Neural crest cell (in vitro differentiated cells): ENCODE measurements at places on chromosomes 2 and 18. TPM values are rescaled to one million over a fixed set of nuclear protein-coding genes. Genes with fewer than 3 reads are reported as not detected.

- DNase-seq, result no peak
- peaks cover 14% of the 10 kb centered on the region for H3K4me1 ChIP-seq
- H3K4me3 ChIP-seq, result no peak overlapping the region
- no peaks in the 10 kb centered on the region for H3K27me3 ChIP-seq
- no peak overlapping the region for H3K27ac ChIP-seq
Measured at GRCh38 chr18:45050712-45051601, 370.3 kb downstream of the SETBP1 start.

GRCh38 chr2:216571178-216571908 is 61.9 kb upstream of the IGFBP2 start:
- no peaks in the 10 kb centered on the region for H3K4me1 ChIP-seq
- H3K27ac ChIP-seq, result no peak overlapping the region
- no peak overlapping the region for H3K4me3 ChIP-seq
- H3K27me3 ChIP-seq, result no peaks in the 10 kb centered on the region
- no peak for DNase-seq
- no peaks in the 10 kb centered on the region for H3K36me3 ChIP-seq

The FAP gene
- total RNA-seq, result 0.50 TPM in 1 of 2 replicates, not detected in the other

The ARHGEF4 gene
- total RNA-seq, result 20.0 and 22.1 TPM in 2 replicates

DNA sequence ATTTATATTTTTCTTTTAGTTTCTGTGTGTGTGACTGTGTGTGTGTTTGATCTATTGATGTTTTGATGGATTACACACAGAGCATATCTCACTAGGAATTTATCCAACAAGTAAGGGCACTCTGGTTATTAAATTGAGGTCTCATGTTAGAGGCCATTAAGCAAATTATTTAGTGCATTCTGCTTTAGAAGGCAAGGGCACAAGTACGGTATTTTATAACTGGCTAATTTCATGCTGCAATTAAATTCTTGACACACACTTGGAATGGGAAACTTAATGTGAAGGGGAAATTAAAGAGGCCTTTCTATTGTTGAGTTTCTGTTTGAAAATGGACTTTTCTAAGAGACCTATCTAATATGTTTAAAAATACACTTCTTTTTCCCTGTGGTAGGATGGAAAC is 25.8 kb downstream of the NYAP2 start:
- no peaks in the 10 kb centered on the region for H3K27me3 ChIP-seq
- no peak overlapping the region for H3K4me3 ChIP-seq
- no peaks in the 10 kb centered on the region for H3K36me3 ChIP-seq
- no peak overlapping the region for H3K27ac ChIP-seq
- no peak for DNase-seq
- peaks cover 8% of the 10 kb centered on the region for H3K4me1 ChIP-seq

- H3K4me1 ChIP-seq, result peaks cover 14% of the 10 kb centered on the region
- no peak overlapping the region for H3K27ac ChIP-seq
- H3K36me3 ChIP-seq, result no peaks in the 10 kb centered on the region
- no peak overlapping the region for H3K4me3 ChIP-seq
- H3K27me3 ChIP-seq, result peaks cover 56% of the 10 kb centered on the region
Measured at GRCh38 chr18:47595831-47596501, 334.5 kb downstream of the SMAD2 start.

DNA sequence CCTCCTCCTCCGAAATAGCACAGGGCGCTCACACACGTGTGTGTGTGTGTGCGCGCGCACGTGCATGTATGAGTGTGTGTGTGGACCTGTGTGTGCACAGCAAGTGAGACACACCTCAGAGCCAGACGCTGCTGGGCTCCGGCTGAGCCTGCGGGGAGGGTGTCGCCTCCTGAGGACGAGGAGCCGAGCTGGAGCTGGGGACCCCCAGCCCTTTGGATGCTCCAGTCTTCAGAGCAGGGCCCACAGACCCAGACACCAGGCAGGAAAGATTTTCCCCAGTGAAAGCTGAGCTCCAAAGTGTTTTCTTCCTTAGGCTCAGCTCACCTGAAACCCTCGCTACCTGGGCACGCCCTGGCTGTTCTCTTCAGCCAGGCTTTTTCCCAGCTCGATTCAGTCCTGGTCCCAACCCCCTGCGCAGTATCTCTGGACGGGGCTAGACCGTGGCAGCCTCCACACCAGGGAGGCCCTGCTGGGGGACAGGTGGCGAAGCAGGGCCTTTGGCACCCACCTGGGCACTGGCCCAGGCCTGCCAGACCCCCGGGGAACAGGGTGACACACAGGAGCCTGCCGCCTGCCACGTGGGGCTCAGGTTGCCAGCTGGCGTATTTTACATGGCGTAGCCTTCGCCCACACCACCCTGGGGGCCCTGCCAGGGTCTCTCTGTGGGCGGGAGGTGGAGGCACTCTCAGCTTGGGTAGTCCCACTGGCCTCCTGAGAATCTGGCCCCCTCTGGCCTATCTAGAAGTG is 36.2 kb downstream of the PDIA6 start:
- H3K4me3 ChIP-seq, result no peak overlapping the region
- no peak overlapping the region for H3K27ac ChIP-seq
- no peak for DNase-seq
- peaks cover 6% of the 10 kb centered on the region for H3K36me3 ChIP-seq

The TMEM163 gene
- 0.71 and 1.0 TPM in 2 replicates for total RNA-seq

DNA sequence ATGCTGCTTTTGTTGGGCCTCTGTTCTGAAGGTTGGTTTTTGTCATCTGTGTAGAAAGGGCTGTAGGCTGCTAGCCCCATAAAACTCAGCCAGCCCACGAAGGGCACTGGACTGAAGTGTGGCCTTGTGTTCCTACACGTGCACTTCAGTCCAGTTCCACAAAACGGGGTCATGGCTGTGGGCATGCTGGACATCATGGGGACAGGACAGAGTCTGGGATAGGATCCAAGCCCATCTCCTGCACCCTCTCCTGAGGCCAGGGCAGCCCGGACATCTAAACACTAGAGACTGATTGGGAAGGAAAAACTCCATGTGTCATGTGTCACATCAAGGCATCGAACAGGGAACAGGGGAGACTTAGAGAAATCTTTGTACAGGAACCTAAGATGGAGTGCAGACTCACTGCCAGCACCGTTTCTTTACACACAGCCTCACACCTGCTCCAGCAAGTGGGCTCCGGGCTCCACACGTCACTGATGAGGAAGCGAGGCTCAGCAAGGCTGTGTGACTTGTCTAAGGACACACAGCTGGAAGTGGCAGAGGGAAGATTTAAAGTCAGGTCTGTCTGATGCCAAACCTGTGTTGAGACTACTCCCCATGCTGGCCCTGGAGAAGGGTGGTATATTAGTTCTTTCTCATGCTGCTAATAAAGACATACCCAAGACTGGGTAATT is 74.8 kb upstream of the BCL2L11 start:
- H3K27ac ChIP-seq, result no peak overlapping the region
- no peak overlapping the region for H3K4me3 ChIP-seq
- DNase-seq, result no peak
- H3K27me3 ChIP-seq, result no peaks in the 10 kb centered on the region
- no peaks in the 10 kb centered on the region for H3K36me3 ChIP-seq

GRCh38 chr18:9876867-9877654 is 8.7 kb upstream of the TXNDC2 start:
- H3K4me3 ChIP-seq, result no peak overlapping the region
- no peaks in the 10 kb centered on the region for H3K36me3 ChIP-seq
- no peaks in the 10 kb centered on the region for H3K27me3 ChIP-seq
- no peak for DNase-seq

The ARHGAP15 gene
- total RNA-seq, result 2.8 and 3.2 TPM in 2 replicates

GRCh38 chr2:15364561-15364960 is 196.6 kb downstream of the NBAS start:
- H3K27me3 ChIP-seq, result no peaks in the 10 kb centered on the region
- no peak for DNase-seq
- H3K36me3 ChIP-seq, result peaks cover 5% of the 10 kb centered on the region
- H3K4me1 ChIP-seq, result no peaks in the 10 kb centered on the region
- no peak overlapping the region for H3K4me3 ChIP-seq

The PAIP2B gene
- 6.5 and 7.4 TPM in 2 replicates for total RNA-seq

The ZNF804A gene
- 0.41 and 0.47 TPM in 2 replicates for total RNA-seq

GRCh38 chr2:239778042-239778851 is 246.9 kb downstream of the NDUFA10 start:
- no peak overlapping the region for H3K27ac ChIP-seq
- DNase-seq, result no peak
- H3K36me3 ChIP-seq, result no peaks in the 10 kb centered on the region
- no peak overlapping the region for H3K4me3 ChIP-seq
- peaks cover 4% of the 10 kb centered on the region for H3K27me3 ChIP-seq
- peaks cover 8% of the 10 kb centered on the region for H3K4me1 ChIP-seq

The LRRC30 gene
- not detected in 2 replicates for total RNA-seq

- no peaks in the 10 kb centered on the region for H3K36me3 ChIP-seq
- DNase-seq, result no peak
- H3K4me3 ChIP-seq, result no peak overlapping the region
- H3K4me1 ChIP-seq, result no peaks in the 10 kb centered on the region
- H3K27me3 ChIP-seq, result no peaks in the 10 kb centered on the region
Measured at GRCh38 chr2:48228345-48228684, 301.6 kb upstream of the STON1 start.

GRCh38 chr2:62741954-62742722 is 36.6 kb downstream of the EHBP1 start:
- H3K4me3 ChIP-seq, result no peak overlapping the region
- H3K4me1 ChIP-seq, result peaks cover 6% of the 10 kb centered on the region
- H3K36me3 ChIP-seq, result no peaks in the 10 kb centered on the region
- no peak overlapping the region for H3K27ac ChIP-seq

DNA sequence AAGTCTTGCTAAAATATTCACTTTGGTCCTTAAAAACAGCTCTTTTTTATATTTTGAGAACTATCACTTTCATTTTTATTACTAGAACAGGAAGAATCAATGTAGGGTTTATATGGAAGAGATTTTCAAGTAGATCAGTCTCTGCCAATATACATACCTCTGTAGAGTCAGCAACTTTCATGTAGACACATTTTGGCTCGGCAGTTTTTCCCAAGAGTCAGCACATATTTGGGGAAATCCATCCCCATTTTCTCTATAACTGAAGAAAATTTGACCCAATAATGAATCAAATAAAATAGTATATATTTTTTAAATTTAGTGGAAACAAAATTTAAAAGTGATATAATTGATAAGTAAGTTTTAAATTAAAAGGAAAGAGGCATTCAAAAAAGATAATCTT is 329.8 kb upstream of the TFPI start:
- H3K27ac ChIP-seq, result no peak overlapping the region
- H3K27me3 ChIP-seq, result no peaks in the 10 kb centered on the region
- no peaks in the 10 kb centered on the region for H3K36me3 ChIP-seq

The ASB18 gene
- total RNA-seq, result not detected in 2 replicates

GRCh38 chr2:18104595-18105224 is 226.2 kb downstream of the KCNS3 start:
- H3K4me3 ChIP-seq, result no peak overlapping the region
- H3K36me3 ChIP-seq, result no peaks in the 10 kb centered on the region
- no peak for DNase-seq

GRCh38 chr2:231960810-231961348 is 634 bp upstream of the DIS3L2 start:
- peak overlapping the region; percentile 95 for H3K4me3 ChIP-seq
- H3K27me3 ChIP-seq, result no peaks in the 10 kb centered on the region
- peaks cover 41% of the 10 kb centered on the region for H3K4me1 ChIP-seq
- no peak for DNase-seq

GRCh38 chr2:23585273-23586170 is 200.5 kb downstream of the KLHL29 start:
- no peak overlapping the region for H3K4me3 ChIP-seq
- DNase-seq, result no peak
- no peak overlapping the region for H3K27ac ChIP-seq
- H3K36me3 ChIP-seq, result no peaks in the 10 kb centered on the region
- no peaks in the 10 kb centered on the region for H3K27me3 ChIP-seq

- H3K4me1 ChIP-seq, result peaks cover 6% of the 10 kb centered on the region
- H3K27me3 ChIP-seq, result no peaks in the 10 kb centered on the region
Measured at GRCh38 chr2:2846332-2847208, 515.5 kb upstream of the MYT1L start.

The PSD4 gene
- 2.4 and 2.9 TPM in 2 replicates for total RNA-seq

DNA sequence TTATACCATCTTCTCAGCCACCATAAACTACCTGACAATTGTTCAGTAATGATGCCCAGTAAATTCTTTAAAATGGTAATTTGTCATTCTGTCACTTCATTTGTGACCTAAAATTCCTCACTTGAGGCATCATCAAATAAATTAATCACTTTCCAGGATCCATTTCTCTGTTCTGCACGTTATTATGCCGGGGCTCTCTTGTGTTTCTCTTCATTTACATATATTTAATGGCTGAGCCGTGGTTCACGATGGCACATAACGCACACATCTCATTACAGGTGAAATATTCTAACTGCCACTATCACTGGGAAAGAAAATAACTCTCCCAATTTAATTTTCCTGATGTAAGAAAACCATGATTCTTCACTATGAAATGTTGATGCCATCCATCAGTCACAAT is 529.6 kb downstream of the NR4A2 start:
- peaks cover 2% of the 10 kb centered on the region for H3K36me3 ChIP-seq
- H3K4me1 ChIP-seq, result no peaks in the 10 kb centered on the region

- H3K4me3 ChIP-seq, result no peak overlapping the region
- H3K36me3 ChIP-seq, result no peaks in the 10 kb centered on the region
- peaks cover 17% of the 10 kb centered on the region for H3K4me1 ChIP-seq
- DNase-seq, result no peak
- no peaks in the 10 kb centered on the region for H3K27me3 ChIP-seq
Measured at GRCh38 chr18:2444201-2444875, 127.0 kb downstream of the METTL4 start.

- DNase-seq, result no peak
- no peak overlapping the region for H3K27ac ChIP-seq
- H3K4me1 ChIP-seq, result no peaks in the 10 kb centered on the region
- no peak overlapping the region for H3K4me3 ChIP-seq
- no peaks in the 10 kb centered on the region for H3K36me3 ChIP-seq
Measured at GRCh38 chr2:241999184-241999583, 129.7 kb downstream of the RTP5 start.

DNA sequence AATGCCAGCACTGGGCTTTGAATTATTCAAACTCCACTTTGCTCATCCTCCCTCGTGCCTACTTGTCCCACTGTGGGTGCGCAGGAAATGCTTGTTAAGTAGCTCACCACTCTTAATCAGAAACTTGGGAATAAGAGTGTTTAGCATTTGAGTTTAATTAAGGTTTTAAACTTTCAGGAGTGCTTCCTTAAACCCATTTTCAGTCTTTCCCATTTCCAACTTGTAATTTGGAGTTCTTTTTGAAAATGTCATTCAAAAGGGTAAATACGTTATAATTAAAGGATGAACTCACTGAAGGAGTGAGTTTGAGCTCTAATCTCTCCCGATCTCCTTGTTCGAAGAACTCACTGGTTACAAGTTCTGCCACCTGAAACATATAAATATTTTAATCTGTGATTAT is 276.6 kb downstream of the AGPS start:
- peaks cover 33% of the 10 kb centered on the region for H3K4me1 ChIP-seq
- H3K27ac ChIP-seq, result no peak overlapping the region
- H3K36me3 ChIP-seq, result no peaks in the 10 kb centered on the region
- H3K4me3 ChIP-seq, result no peak overlapping the region
- DNase-seq, result no peak
- H3K27me3 ChIP-seq, result no peaks in the 10 kb centered on the region
